T follicular helper cell (primary cell): ENCODE measurements at places on chromosomes 1 and 21.
A peak's percentile ranks its signal among the peaks of the same experiment; 100 is the strongest.

DNA sequence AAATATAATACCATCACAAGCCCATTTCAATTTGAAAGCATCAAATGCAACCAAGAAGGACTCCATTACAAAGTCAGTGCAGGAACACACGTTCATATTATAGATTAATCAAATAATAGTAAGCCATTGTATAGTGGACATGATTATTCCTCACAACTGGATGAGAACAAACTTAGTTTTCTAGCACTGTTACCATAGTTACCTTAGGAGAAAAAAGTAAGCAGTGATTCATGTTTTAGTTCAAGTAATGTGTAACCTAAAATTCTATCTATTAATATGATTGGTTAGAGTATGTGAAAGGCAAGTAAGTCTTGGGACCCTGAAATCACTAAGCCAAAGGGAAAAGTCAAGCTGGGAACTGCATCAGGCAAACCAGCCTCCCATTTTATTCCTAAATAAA lies 15.2 kb downstream of the SSX2IP start:
- DNase-seq = no peak

- DNase-seq = no peak
Observed at GRCh38 chr1:4594286-4594991, 60.0 kb upstream of the AJAP1 start.

DNA sequence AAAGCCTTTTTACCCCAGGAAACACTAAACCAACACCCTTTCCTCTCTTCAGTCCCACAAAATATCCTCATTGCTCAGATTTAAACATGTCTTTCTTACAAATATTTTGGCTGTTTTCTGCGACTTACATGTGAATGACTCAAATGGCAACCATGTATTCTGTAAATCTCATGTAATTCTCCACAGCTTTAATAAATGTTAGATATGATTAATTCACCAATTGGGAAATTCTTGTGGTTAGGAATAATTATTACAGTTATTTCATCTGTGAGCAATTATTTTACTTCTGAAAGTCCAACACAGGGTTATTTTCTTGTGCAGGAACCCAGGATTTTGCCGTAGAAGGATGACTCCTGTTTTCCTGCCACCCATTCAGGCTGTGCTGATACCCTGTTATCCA lies 431.5 kb downstream of the LMO4 start:
- no peak for DNase-seq

DNA sequence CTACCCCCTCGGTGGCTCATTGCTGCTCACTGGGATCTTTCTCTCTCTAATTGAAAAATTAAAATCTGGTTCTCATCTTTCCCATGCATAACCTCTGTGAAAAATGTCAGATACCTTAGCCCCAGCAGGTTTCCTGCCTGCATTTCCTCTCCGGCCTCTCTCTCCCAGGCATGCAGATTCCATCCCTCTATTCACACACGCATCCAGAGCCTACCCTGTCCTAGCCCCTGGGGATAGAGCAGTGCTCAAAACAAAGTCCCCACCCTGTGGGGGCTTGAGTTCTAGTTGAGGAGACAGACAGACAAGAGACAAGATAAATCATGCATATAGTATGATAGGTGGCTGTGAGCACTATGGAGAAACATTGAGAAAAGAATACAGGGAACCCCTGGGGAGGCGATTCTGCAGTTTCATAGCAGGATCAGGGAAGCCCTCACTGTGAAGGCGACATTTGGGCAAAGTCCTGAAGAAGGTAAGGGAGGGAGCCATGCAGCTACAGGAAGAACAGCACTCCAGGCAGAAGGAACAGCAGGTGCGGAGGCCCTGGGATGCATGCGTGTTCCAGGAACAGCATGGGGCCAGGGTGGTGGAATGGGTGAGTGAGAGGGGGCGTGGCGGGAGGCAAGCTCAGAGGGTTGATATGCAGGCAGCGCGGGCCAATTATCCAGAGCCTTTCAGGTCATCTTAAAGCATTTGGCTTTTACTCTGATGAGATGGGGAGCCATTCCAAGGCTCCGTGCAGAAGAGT lies 3.5 kb upstream of the BSND start:
- no peak for DNase-seq

GRCh38 chr1:153617663-153618062 lies 1.5 kb upstream of the S100A14 start:
- DNase-seq = peak; percentile 13

- DNase-seq = no peak
Observed at GRCh38 chr1:169363046-169363730, 4.4 kb downstream of the NME7 start.

- no peak for DNase-seq
Observed at GRCh38 chr1:217133958-217134856, 411.0 kb upstream of the ESRRG start.

DNA sequence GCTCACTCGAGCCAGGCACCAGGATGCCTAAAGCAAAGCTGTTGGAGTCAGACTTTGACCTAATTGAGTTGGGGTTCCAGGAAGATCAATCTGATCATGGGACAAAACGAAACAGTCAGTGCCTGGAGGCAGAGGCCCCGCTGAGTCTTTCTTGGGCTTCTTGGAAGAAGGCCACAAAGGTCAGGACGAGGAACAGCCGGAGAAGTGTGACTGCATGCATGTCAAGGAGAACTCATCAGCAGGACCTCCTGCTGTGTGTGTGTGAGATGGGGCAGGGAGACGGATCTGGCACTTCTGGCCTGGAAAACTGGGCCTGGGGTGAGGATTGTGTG lies 190.8 kb downstream of the CAMTA1 start:
- DNase-seq = no peak

GRCh38 chr1:244341455-244342450 lies 110.0 kb downstream of the ADSS2 start:
- DNase-seq = no peak

DNA sequence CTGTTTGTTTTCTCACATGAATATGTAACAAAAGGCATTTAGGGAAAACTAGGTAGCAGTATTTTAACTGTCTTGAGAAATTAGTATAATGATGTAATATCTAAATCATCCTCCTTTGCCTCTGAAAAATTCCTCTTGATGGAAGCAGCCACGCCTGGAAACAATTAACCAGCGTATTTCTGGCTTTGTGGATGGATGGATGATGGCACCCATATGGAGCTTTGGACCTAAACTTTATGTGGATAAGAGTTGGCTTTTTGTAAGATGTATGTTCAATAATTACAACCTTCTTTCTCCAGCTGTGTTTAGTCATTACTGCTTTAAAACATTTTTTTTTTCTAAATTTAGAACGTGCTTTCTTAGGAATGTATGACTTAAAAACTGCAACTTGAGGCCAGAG lies 12.7 kb downstream of the CDCA8 start:
- DNase-seq = no peak

DNA sequence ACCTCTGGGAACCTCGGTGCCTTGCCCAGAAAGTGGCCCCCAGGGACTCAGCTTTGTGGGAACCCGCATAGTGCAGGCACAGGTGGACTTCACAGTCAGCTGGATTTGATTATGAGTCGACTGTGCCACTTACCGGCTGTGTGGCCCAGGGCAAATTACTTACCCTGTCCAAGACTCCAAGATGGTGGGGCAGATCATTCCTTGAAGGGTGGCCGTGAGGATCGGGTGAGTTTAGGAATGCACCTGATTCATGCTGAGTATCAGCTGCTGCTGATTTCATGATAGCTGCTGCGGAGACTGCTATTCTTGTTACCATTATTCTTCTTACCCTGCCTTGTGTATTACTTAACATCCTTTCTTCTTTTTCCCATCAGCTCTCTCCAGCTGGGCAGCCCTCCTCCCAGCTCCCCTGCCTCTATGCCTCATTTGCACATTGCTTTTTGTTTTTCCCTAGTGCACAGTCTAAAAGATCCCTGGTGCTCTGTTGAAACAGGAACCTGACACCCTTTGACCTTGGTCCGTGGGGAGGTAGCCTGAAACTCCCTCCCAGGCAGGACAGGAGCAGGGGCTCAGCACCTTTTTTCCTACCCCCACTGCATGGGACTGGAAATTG lies 40.5 kb upstream of the FHAD1 start:
- no peak for DNase-seq

DNA sequence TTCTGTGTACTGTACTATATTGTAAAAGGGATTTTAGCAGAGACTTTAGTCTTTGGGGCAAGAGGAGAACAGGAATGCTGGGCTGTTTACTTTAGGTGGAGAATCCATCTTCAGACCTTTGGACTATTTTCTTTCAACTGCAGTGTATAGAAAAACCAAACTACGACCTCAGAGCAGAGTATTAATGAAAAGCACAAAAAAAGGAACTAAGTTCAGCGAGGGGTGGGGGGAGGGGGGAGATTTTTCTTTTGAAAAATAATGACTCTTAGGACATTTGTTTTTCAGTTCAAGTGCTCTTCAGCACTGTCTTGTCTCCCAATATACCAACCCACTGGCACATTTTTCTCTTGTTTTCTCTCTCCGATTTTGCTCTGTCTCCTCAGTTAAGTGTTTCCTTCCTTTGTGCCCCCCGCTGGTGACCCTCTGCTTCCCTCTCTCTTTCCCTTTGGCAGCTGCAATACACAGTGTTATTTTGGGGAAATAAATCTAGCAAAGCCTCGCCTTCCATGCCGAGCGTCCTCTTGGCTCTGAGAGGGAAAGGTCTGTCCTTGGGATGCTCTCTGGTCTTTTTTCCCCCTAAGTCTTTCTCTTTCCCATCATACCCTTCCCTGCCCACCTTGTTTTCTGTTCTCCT lies 44.8 kb downstream of the ACP6 start:
- DNase-seq = no peak

DNA sequence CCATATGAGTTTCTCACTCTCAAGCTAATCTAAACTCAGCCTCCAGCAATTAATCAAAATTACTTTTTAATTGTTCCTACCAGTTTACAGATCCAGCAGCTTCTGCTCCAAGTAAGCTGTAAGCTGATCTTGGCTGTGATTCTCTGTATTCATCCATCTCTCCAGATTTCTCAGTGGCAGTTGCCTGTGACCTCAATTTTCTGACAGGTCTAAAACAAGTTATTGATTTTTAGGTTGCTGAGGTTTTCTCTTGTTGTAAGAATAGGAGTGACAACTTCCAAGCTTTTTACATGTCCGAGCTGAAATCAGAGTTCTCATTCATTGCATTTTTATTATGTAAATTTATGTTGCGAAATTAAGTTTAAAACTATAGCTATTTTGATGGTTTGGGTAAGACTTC lies 1044.4 kb downstream of the PLA2G4A start:
- DNase-seq = no peak

- no peak for DNase-seq
Observed at GRCh38 chr21:35651196-35651595, 409.1 kb downstream of the SETD4 start.

DNA sequence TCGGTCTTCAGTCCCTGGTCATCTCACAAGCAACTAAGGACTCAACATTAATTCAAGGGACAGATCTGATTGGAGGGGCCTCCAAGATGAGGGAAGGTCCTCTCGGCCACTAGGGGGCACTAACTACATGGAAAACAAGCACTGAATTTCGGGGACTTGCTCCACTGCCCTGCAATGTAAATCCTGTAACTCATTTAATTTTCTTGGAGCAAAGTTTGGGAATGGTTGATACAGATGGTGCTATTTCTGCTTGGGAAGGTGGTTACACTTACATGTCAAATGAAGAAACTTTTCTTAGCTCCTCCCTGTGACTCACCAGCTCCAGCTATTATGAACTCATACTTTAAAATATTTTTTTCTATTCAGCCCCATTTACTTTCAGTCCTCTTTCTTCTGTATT lies 97.4 kb upstream of the KCNJ15 start:
- DNase-seq = peak; percentile 31

DNA sequence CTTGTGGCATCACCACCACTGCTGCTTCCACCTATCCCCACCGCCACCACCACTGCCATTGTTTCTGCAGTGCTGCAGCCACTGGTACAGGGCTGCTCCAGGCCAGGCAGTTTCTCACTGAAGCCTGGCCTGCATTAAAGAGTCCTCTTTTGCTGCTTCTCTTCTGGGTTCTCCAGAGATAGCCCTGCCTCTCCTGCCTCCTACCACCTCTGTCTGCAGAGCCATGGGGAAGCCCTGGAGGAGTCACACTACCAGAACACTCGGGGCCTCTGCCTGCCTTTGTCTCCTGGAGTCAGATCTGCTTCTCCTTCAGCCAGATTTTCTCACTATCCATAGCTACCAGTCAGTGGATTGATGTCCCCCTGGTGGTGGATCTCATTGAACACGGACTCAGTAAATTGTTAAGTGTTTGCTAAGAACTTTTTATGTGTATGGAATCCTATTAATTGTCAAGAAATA lies 37.7 kb upstream of the DDAH1 start:
- no peak for DNase-seq

DNA sequence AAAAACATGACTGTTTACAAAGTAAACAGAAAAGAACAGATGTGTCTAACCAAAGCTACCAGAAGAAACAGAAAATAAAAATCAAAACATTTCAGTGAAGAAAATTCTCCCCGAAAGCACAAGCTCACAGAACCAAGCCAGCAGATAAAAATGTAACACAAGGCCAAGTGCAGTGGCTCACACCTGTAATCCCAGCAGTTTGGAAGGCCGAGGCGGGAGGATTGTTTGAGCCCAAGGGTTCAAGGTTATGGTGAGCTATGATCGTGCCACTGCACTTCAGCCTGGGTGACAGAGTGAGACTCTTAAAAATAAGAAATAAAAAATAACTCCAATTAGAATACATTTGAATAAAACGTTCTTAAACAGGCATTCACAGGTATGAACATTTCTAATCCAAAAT lies 19.1 kb upstream of the DDOST start:
- DNase-seq = no peak

DNA sequence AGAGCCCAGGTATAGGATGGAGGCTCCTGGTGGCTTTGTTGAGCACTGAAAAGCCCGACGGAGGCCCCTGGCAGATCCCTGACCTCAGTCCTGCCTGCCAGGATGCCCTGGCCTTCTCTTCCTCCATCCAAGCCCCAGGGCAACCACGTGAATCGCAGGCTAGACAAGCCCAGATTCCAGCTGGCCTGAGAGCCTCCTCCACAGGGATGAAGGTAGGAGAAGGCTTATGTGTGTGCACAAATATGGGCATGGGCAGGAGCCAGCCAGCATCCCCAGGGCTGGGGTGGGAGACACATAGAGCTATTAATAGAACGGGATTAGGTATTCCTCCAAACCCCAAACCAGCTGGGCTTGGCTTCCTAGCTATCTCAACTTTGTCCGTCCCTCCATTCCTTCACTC lies 4.0 kb upstream of the EXTL1 start:
- no peak for DNase-seq

DNA sequence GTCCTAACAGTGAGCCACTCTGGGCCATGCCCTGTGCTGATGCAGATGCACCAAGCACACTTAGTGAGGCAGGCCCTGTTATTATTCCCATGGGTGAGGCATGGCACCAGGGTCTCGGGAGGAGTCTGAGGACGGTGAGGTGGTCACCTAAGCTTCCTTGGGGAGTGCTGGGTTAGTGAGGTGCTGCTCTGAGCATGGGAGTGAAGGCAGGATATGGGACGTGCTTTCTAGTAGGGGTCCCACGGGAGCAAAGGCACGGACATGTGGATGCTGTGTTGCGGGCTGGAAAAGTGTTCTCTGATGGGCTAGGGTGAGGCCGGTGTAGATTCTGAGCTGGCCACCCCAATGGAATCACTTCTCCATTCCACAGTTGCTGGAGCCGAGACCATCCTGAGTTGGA lies 77.5 kb upstream of the CSF3R start:
- no peak for DNase-seq

GRCh38 chr1:226989085-226989920 lies 49.2 kb downstream of the COQ8A start:
- DNase-seq = no peak

GRCh38 chr1:79811173-79811572 lies 804.6 kb upstream of the ADGRL4 start:
- no peak for DNase-seq
